ENCODE measurements at places on chromosomes 16 and 17. TPM values are rescaled to one million over a fixed set of nuclear protein-coding genes. Genes with fewer than 3 reads are reported as not detected.

DYNC1LI2 gene
- 78.5 TPM for polyA plus RNA-seq

IL34 gene
- 0.70 TPM for polyA plus RNA-seq

HIGD1B gene
- 0.34 TPM for polyA plus RNA-seq

ANKRD40CL gene
- polyA plus RNA-seq, result not detected

GRCh38 chr17:81682565-81683207 is 911 bp downstream of the ARL16 start:
- H3K36me3 ChIP-seq, result peaks cover 20% of the 10 kb centered on the region
- H3K27me3 ChIP-seq, result no peaks in the 10 kb centered on the region
- peak overlapping the region; percentile 94 for H3K27ac ChIP-seq
- DNase-seq, result peak; percentile 8
- peaks cover 12% of the 10 kb centered on the region for H3K4me1 ChIP-seq
- H3K4me3 ChIP-seq, result peak overlapping the region; percentile 97

GRCh38 chr17:57121308-57122042 is 36.4 kb downstream of the AKAP1 start:
- H3K27me3 ChIP-seq, result no peaks in the 10 kb centered on the region
- DNase-seq, result peak; percentile 51
- H3K27ac ChIP-seq, result no peak overlapping the region
- no peaks in the 10 kb centered on the region for H3K36me3 ChIP-seq

DNA sequence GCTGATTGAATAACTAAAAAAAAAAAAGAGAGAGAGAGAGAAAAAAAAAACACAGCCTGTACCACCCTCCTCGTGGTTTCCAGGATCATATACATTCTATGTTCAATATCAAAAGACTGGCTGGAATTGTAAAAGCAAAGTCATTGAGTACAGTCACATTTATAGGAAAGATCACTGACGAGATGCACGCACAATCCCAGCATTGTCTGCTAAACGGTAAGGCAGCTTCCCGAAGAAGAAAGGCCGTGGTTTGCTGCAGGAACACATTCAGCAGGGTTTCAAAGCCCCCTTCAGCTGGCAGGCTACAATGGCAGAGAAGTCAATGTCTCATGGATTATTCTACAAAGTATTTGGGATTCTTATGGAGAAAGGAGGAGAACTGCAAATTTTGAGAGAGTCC is 9.3 kb downstream of the NQO1 start:
- no peak overlapping the region for H3K27ac ChIP-seq
- H3K4me1 ChIP-seq, result no peaks in the 10 kb centered on the region
- peaks cover 24% of the 10 kb centered on the region for H3K36me3 ChIP-seq
- no peaks in the 10 kb centered on the region for H3K27me3 ChIP-seq
- H3K4me3 ChIP-seq, result no peak overlapping the region

DNA sequence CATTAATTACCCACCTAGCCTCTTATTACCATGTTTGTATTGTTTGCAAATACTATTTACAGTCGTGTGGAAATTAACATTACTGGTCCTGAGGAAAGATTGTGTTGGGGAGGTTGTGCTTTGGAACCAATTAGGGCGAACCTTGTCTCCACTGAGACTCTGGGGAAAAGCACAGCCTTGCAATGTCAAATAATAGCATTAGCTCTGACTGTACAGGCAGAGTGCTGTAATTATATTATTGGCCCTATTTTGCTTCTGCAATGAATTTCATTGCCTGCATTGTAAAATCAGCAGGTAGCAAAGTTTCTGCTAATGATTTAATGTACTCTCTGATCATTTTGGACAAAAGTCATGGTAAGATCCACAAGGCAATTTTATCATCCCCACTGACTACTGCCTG is 97.0 kb downstream of the WWOX start:
- H3K27me3 ChIP-seq, result no peaks in the 10 kb centered on the region
- no peak overlapping the region for H3K27ac ChIP-seq
- DNase-seq, result no peak
- no peaks in the 10 kb centered on the region for H3K36me3 ChIP-seq
- H3K4me1 ChIP-seq, result no peaks in the 10 kb centered on the region

- H3K27me3 ChIP-seq, result no peaks in the 10 kb centered on the region
- H3K36me3 ChIP-seq, result no peaks in the 10 kb centered on the region
- H3K27ac ChIP-seq, result peak overlapping the region; percentile 60
- peaks cover 17% of the 10 kb centered on the region for H3K4me1 ChIP-seq
- no peak overlapping the region for H3K4me3 ChIP-seq
- no peak for DNase-seq
Measured at GRCh38 chr17:15456496-15456895, 10.9 kb downstream of the CDRT4 start.

DNA sequence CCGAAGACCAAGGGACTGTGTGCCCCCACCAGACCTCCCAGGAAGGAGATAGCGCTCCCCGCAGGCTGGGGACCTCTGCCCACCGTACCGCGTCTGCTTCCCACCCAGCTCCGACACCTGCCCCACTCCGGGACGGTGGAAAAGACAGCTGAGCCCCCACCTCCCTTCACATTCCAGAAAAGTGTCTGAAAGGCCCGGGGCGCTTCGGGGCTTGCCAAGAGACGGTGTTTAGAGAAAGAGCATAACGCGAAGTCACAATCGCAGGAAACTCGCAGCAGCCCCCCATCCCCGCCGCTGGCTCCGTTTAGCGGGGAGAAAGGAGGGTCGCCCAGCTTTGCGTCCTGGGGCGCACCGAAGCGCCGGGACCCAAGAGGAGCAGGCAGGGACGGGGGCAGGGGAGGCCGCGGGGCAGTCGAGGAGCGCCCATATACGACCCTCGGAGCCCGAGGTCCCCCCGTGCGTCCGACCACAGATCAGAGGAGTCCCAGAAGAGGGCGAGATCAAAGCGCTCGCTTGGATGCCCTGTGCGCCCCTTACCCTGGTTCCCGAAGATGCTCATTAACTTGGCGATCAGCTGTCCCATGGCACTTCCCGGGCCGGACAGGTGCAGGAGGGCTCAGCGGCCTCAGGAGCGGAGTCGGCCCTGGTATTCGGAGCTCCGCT is 652 bp downstream of the ARL5C start:
- peaks cover 14% of the 10 kb centered on the region for H3K27me3 ChIP-seq
- no peaks in the 10 kb centered on the region for H3K4me1 ChIP-seq
- peak overlapping the region; percentile 55 for H3K4me3 ChIP-seq
- H3K36me3 ChIP-seq, result no peaks in the 10 kb centered on the region
- H3K27ac ChIP-seq, result no peak overlapping the region

DNA sequence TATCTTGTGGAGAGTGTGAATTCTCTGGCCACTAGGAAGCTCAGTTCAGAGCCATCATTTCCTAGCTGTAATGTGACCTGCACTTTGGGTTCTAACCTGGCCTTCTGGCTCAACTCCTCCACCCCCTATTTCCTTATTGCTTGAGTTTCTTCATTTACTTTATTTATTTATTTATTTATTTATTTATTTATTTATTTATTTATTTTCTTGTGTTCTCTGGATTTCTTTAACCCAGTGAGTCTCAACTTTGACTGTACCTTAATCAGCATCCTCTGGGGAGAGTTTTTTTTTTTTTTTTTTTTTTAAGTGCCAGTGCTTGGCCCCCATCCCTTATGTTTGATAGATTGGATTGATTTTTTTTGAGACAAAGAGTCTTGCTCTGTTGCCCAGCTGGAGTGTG is 18.1 kb downstream of the EPN2 start:
- no peaks in the 10 kb centered on the region for H3K4me1 ChIP-seq
- H3K4me3 ChIP-seq, result no peak overlapping the region
- H3K27me3 ChIP-seq, result no peaks in the 10 kb centered on the region
- DNase-seq, result no peak
- no peaks in the 10 kb centered on the region for H3K36me3 ChIP-seq

- H3K27me3 ChIP-seq, result no peaks in the 10 kb centered on the region
- DNase-seq, result no peak
- peaks cover 2% of the 10 kb centered on the region for H3K4me1 ChIP-seq
- H3K36me3 ChIP-seq, result no peaks in the 10 kb centered on the region
- H3K4me3 ChIP-seq, result peak overlapping the region; percentile 32
- H3K27ac ChIP-seq, result peak overlapping the region; percentile 24
Measured at GRCh38 chr17:66192378-66192687, 400 bp upstream of the CEP112 start.

All from fibroblast of lung (primary cell).